ENCODE measurements at places on chromosomes 12 and 14.

DNA sequence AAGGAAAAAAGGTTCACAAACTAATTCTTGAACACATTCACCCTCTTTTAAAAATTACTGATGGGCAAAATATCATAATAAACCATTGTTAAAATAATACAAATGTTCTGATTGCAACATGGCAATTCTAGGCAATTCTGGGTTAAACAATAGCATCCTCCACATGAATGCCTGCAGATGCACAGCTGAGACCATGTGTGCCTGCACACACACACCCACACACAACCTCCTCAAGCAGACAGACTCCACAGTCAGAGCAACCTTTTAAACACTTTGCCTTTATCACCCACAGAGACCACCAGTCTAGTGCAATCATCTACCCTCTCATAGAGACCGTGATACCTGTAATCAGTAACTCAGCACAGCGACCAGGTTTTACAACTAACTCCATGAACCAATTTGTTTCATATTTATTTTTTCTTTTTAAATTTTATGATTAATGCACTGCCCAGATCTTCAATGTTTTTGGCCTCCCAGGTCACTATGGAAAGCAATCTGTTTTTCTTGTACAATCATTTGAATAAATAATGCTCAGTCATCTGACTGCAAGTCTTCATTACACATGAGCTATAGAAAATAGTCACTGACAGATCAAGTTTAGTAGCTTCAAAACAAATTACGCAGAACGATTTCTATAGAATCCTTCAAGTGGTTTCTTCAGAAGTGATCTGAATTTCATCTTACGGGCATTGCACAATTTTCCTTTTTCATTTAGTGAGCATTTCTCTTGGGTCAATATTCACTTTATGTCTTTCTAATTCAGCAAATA, 105.8 kb downstream of the PRKD1 start:
- no peak for DNase-seq

GRCh38 chr12:114266536-114266935, 139.4 kb downstream of the TBX5 start:
- no peak for DNase-seq

GRCh38 chr14:57961786-57962060, 95.8 kb upstream of the SLC35F4 start:
- no peak for DNase-seq

- DNase-seq, result no peak
Observed at GRCh38 chr12:106487664-106488063, 95.1 kb upstream of the RFX4 start.
